ENCODE measurements at places on chromosomes 1 and 21.

DNA sequence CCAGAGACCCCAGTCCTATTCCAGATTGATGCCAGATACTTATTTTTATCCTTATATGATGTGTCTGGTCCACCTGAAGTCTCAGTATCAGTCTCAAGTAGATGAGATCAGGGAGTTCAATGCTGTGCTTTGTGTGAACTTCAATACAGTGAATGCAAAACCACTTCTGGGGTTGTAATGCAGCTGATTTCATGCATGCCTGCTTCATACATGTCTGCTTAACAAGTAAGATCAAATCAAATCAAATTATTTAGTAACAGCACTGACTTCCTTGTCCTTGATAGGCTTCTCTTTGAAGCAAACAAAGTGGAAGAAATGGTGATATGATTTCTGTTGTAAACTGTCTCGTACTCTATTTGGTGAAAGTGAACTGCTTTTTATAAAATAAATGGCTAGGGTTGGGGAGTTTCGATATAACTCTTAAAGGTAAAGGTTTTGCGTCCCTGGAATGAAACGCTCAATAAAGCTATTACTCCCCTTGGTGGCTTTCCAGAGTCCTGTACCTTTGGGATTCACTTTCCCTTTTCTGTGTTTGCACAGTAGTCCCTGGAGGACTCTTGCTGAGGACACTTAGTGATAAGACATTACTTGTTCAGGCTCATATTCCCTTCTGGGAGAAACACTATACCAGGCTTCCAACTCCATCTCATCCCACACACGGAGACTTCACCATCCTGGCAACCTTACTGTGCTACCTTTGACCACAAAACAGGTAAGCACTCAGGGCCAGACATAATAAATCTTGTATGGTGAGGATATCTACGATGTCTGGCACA lies 59.3 kb downstream of the FH start:
- DNase-seq, result no peak

GRCh38 chr21:29233611-29234540 lies 64.8 kb upstream of the BACH1 start:
- no peak for DNase-seq

GRCh38 chr1:33524586-33524985 lies 52.1 kb downstream of the ZSCAN20 start:
- no peak for DNase-seq

- no peak for DNase-seq
Measured at GRCh38 chr1:30042438-30043147, 680.8 kb downstream of the MATN1 start.

- DNase-seq, result no peak
Measured at GRCh38 chr21:43598416-43599120, 60.7 kb downstream of the HSF2BP start.

GRCh38 chr21:38768471-38769063 lies 37.2 kb upstream of the ETS2 start:
- no peak for DNase-seq

GRCh38 chr1:170707959-170708655 lies 44.2 kb downstream of the PRRX1 start:
- DNase-seq, result no peak

- no peak for DNase-seq
Measured at GRCh38 chr1:157781048-157781447, 4.1 kb upstream of the FCRL2 start.

- no peak for DNase-seq
Measured at GRCh38 chr1:12369258-12369657, 139.4 kb downstream of the VPS13D start.

DNA sequence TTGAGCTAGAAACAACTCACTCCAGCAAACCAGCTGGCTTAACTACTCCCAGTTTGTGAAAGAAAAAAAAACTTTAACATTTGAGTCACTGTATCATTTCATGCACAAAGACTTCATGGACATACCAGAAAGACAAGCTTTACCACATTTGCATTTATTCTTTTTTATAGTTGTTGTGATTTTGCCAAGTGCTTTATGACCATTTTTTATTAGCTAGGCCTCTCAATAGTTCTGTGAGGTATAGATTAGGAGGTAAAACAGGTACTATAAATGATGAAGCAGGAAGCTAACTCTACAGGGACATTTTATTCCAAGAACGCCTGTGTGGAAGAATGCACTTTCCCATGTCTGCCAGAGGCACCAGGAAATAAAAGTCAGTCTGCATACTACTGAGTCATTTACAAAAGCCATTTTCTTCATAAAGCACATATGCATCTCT lies 8.2 kb upstream of the DENND1B start:
- no peak for DNase-seq

Data from left lung (tissue), 14 donors.